ENCODE measurements at places on chromosomes 7 and 10.

DNA sequence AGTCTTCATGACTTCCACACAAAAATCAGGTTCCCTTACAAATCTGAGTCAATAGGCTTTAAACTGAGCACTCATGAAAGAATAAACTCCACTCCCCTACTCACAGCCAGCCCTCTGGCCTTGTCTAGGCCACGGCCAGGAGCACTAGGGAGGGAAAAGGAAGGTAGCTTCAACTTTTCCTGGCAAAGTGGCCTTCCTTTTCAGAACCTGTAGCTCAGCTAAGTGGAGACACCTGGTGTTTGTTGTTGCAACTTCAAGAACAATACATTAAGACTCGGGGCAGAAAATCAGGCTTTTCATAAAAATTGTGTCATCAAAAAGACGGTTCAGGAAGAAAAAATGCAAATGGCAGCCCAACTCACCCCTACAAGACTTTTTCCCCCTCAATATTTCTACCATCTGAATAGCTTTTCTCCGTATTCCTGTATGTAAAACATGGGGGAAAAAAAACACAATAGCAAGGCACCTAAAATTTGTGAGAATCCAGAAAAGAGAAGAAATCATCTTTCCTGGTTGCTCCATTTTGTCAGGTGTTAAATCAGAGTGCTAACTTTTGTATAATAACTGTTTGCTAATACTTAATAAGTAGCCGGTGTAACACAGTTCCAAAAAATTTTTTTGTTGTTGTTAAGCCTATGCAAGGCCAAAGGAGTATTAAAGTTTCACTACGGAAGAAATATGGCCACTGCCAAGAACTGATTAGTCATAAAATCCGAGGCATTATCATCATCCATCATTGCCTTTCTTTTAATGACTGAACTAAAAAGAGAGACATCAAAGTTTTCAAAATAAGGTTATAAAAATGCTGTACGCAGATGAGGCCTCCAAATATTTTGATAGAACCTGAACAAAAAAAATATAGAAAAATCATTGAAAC, 66.2 kb upstream of the ARID5B start:
- DNase-seq, result no peak

DNA sequence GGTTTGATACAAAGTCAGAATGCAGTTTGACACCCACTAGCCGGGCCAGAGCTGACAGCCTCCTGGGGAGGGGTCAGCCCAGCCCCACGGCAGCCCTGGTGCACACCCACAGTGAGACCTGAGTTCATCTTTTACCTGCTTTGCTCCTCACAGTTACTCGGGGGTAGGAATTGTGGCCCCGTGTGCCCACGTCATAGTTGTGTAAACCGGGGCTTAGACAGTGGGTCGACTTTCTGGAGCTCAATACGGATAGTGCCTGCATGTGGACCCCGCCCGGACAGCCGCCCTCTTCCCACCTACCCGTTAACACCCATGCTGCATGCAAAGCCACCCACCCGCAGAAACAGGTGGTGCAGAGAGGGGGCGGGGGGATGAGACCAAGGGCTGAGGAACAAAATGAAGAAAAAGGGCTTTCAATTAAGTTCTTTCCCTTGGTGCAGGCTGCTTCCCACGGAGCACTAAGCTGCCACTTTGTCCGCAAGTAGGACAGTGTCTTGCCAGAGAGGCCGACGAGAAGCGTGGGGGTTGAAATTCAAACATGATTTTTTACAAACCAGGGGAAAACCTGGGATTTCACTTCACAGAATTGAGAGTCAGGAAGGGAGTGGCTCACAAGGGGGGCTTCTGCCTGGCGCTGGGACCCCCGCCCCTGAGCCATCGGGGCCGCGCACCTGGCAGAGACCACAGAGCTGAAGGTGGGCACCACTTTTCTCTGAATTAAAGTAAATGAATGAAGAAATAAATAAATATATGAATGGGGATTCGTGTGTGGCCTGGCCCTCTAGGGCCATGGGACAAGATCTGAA, 24.6 kb upstream of the FOXL3 start:
- DNase-seq, result no peak

DNA sequence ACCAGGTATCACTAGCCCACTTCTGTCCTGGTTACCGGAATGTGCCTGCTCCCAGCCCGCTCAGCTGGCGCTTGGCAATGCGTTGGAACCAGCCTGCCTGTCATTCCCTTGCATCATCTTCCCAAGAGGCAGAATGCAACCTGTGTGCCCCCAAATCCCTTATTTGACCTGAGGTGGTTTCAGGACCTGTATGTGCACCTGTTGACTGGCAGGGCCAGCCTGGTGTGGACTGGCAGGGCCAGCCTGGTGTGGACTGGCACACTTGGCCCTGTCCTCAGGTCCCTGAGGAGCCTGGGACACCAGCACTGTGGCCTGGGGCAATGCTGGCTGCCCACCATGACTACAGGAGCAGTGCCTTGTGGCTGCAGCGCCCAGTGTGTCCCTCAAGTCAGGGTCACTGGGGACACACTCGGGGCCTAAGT, 38.2 kb downstream of the ZNF467 start:
- DNase-seq, result no peak

DNA sequence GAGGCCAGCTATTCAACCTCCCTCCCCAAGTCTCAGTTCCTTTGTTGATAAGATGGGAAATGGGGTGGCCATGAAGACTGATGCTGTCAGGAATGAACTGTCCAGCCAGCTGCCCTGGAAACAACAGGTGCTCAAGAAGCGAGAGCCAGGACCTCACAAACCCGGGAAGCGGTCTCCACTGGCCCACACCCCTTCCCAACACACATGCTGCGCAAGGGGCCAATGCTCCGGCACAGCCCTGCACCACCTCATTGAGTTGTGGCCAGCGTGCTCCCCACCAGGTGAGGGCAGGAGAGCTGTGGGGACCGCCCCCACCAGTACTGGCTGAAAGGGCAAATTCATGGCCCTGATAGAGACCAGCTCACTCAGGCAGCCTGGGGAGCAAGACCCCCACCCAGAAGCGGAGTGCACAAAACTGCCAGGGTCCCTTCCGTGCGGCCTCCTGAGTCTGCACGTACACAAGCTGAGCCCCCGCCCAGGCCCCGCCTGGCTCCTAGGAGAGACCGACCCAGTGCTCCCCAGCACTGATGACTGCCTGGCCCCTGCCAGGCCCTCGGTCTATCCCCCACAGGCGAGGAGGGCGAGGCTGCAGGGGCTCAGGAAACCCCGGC, 216.6 kb downstream of the MAD1L1 start:
- no peak for DNase-seq

DNA sequence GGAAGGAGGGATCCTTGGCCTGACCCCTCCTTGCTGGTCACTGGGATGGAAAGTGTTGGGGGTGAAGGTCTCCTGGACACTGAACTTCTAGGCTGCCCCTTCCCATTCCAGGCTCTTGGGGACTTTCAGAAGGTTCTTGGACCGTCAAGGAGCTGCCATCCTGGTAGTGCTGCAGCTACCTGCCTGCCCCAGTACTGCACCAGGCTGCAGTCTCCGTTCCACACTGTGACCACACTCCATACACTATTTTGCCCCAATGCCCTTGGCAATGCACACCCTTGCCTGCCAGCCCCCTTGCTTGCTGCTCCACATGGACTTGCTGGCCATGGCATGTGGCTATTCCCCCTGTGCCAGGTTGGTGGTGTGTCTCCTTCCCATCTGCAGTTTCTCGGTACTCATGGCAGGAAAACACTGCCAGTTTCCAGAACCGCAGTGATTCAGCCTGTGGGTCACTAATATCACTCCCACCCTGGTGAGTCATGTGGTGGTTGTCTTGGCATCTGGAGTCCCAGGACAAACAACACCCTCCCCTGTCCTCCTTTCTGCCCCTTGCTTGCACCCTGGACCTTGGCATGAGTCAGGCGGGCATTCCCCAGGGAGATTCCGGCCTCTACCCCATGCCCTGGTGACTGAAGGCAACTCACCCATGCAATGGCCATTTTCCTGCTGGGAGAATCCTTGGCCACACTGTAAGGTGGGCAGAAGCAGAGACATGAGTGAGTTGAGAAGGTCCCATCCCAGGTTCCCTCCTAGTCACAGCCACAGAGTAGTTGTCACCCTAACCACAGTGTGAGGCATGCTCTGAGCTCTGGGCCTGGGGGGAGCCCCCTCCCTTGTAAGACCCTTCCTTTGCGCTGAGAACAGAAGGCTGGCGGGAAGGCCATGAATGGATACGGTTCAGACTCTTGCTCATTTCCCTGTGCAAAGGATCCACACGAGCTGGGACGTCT, 32.8 kb downstream of the GOLGA7B start:
- no peak for DNase-seq

DNA sequence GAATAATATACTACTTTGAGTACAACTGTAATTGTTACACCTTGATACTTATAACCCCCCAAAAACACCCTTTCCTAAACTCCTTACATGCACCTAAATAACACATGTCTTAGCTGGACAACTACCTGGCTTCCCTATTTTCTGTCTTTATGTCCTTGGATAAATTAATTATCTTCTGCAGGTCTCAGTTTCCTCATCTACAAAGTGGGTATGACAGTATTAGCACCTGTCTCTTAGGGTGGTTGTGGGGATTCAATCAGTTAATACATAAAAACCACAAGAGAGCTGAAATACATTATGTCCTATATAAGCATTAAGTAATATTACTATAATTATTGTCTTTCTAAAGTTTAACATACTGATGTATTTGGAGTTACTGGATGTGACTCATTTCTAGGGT, 10.8 kb downstream of the STEAP2 start:
- DNase-seq, result no peak

DNA sequence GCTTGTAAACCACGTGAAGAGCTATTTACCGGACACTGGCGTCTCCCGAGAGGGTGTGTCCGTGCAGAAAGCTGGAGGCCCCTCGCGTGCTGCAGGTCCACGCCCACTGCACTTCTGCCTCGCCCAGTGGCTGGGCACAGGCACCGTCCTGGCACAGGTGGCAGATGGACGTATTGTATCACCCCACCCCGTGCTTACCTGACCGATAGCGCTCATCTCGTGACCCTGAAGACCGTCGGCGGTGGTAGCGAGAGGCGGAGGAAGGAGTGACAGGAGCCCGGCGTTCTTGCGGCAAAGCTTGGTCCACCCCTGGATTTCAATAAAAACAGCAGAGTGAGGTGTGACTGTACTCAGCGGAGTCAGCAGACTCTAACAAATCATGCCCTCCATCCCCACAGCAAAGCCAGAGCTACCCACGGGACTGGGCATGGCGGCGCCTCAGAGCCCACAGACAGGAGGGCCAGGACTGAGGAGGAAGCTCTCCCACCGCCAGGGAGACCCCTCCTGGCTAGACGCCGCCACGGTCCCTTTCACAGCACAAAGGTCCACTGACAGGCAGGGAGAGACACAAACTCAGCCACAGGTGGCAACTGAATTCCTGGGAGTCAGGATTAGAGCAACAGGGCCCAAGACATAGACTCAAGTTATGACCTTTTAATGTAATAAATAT, 217.1 kb downstream of the DIP2C start:
- no peak for DNase-seq

- no peak for DNase-seq
Observed at GRCh38 chr7:95269640-95270039, 54.7 kb downstream of the PON1 start.

GRCh38 chr10:44558521-44558920, 173.6 kb upstream of the CXCL12 start:
- DNase-seq, result no peak

DNA sequence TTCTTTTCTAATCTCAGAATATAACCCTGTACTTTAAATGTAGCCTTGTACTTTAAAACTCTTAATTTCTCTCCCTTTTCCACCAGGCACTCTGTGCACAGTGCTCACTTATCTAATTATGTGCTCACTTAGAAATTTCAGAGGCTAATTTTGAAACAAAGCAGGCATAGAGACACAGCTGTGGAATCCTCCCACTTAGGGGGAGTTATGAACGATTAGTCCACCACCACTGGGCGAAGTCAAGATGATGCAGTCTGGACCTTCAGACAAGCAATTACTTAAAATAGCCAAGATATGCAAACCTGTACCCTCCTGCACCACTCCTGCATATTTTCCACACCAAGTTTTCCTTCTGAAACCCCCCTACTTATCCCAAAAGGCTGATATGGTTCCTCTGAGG, 143.0 kb downstream of the STK31 start:
- DNase-seq, result no peak

GRCh38 chr7:78232806-78233205, 434.2 kb downstream of the PHTF2 start:
- DNase-seq, result no peak

GRCh38 chr10:15783941-15784636, 64.4 kb upstream of the ITGA8 start:
- DNase-seq, result no peak

GRCh38 chr7:24123076-24123475, 160.9 kb upstream of the NPY start:
- DNase-seq, result no peak

DNA sequence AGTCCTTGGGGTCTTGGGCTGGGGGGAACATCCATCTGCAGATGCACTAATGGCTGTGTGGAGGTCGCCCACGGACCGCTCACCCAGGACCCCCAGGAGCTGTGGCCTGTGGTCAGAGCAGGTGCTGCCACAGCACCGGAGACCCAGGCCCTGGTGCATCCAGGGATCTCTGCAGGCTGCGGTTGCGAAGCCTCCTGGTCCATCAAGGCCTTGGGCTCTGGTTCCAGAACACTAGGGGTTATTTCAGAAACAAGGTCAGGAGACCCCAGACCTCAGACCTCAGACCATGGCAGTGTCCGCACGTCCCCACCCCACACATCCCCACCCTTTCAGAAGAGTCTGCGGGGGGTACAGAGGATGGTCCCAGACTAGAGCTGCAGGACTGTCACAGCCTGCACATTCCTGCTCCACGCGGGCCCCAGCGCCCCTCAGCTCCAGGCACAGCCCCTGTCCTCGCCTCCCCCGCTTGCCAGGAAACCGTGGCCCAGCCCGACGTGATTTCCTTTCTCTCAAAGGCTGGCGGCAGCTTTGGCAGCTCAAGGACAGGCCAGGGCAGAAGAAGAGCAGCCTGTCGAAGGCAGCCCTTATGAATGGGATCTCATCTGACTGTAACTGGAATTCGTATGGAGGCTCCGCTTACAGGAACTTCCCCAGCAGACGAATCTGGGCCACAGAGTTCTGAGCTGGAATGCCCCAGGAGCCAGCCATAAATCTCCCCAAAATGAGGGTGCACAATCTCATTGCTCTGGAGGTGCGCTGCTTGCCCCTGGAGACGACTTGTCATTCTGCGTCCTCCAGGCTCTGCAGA, 136.2 kb upstream of the RET start:
- DNase-seq, result no peak

DNA sequence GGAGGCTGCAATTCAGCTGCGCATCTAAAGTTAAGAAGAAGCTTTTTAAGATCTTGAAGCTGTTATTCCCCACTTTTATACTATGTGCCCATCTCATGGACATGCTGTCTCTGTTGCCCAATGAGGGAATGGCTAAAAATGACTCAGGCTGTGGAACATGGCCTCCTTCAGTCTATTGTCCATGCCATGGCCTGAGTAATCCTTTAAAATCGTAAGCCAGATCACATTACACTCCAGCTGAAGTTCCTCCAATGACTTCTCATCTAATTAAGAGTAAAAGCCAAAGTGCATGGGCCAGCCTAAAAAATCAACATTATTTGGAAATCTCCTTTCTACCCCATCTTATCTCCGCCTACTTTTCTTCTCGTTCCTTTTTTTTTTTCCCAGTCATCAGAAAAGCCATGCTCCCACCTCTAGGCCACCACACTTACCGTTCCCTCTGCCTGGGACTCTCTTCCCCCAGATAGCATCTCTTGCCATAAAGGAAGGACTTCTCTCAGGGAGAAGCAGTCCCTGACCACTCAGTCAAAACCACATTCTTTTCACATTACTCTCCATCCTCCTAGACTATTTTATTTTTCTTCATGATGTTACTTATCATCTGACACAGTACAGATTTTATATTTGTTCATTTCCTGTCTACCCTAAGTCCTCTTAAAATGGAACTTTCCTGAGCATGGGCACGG, 337.4 kb downstream of the PRPF18 start:
- no peak for DNase-seq

All from CD4-positive, alpha-beta T cell treated with Interleukin-1 beta for 1 hour (primary cell).